Natural killer cell treated with Interleukin-12 subunit alpha and Interleukin-12 subunit beta and Interleukin-15 and Interleukin-18, amount 100 ng/mL, for 72 hours (primary cell): ENCODE measurements at places on chromosomes 3 and 15. TPM values are rescaled to one million over a fixed set of nuclear protein-coding genes. Genes with fewer than 3 reads are reported as not detected.

GRCh38 chr3:86790884-86791549, 199.9 kb downstream of the VGLL3 start:
- DNase-seq: no peak
- H3K36me3 ChIP-seq: no peaks in the 10 kb centered on the region
- no peaks in the 10 kb centered on the region for H3K4me1 ChIP-seq
- no peak overlapping the region for H3K27ac ChIP-seq
- H3K27me3 ChIP-seq: no peaks in the 10 kb centered on the region
- no peak overlapping the region for H3K4me3 ChIP-seq

DNA sequence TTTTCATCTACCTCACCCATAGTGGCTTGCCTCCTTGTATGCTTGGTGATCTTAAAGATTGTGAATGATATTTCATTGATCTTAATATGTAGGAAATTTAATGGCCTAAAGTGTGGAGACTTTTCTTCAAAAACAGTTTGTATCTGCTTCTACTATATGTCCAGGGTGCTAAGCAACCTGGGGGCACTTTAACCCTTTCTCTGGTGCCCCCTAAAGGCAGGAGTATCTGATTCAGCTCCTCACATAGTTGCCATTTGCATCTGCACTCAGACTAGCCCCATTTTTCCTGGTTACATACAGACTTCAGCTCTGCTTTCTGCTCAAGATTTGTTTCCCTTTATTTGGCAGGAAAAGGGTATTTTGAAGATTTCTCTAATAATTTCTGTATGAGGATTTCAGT, 5.2 kb upstream of the PFN2 start:
- H3K27ac ChIP-seq: no peak overlapping the region
- H3K27me3 ChIP-seq: peaks cover 53% of the 10 kb centered on the region
- H3K36me3 ChIP-seq: no peaks in the 10 kb centered on the region
- H3K4me1 ChIP-seq: peaks cover 6% of the 10 kb centered on the region
- no peak overlapping the region for H3K4me3 ChIP-seq
- DNase-seq: no peak

DNA sequence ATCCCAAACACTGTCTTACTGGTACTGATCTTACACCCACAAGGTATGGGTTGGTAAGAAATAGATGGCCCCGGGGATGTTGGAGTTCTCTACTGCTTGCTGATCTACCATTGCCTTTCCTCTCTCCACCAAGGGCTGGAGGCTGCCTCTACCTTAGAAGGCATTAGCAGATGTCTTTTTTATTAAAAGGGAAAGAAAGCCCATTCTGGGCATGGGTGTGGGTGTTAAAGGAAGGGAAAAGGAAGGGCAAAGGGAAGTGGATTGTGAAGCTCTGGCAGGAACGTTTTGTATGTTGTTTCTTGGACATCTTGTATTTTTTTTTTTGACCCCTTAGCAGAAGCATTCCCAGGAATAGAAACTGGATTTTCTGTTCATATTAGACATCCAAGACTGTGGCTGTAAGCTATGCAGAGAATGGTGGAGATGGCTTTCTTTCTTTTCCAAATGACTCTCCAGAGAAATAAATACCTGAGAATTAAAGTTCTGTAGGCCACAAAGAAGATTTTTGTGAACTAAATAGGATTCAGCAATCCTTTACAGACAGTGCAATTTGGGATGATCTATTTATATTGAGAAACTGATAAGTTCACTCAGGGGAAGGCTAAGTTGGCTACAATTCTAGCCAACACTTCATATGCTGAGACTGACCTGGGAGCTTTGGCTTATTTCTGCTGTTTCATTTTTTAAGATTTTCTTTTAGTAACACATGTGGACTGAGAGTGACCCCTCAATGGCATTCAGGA, 108.8 kb downstream of the TOP2B start:
- H3K36me3 ChIP-seq: no peaks in the 10 kb centered on the region
- H3K4me3 ChIP-seq: no peak overlapping the region
- H3K27me3 ChIP-seq: peaks cover 6% of the 10 kb centered on the region
- H3K4me1 ChIP-seq: no peaks in the 10 kb centered on the region
- DNase-seq: no peak

DNA sequence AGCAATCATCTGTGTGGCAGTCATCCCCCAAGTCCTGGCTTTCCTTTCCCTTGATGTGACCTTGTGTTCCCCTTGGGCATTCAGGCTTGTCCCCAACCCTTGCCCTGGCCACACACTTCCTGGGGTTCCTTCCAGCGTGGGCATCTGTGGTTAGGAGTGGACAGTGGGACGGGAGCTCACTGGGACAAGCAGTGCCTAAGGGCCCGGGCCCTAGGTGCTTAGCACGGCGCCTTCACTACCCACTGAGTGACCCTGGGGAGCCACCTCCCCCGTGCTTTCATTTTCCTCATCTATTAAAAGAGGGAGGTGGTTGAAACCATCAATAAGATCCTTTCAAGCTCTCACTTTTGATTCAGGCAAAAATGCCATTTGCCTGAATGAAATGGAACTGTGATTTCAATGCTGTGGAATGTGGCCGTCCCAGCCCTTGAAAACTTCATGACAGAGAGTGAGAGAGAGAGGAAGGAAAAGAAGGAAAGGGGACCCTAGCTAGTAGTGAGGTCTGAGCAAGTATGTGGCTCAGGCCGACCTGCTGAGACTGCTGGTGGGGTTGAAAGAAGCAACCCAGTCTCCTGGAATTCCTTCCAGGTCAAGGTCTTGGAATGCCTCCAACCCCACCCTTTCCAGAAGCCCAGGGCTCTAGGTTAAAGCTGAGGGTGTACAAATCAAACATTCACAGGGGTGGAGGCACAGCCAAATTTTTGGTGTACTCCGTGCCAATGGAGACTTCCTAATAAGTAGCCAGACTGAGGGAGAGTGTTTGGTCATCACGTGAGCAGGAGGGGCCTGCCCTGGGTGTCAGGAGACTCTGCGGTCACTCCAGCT, 302.9 kb downstream of the TLE3 start:
- peaks cover 3% of the 10 kb centered on the region for H3K4me1 ChIP-seq
- peaks cover 6% of the 10 kb centered on the region for H3K36me3 ChIP-seq
- no peak overlapping the region for H3K27ac ChIP-seq
- H3K27me3 ChIP-seq: peaks cover 27% of the 10 kb centered on the region
- no peak for DNase-seq

The SEMA3F gene
- 0.81 TPM for total RNA-seq

- H3K27me3 ChIP-seq: no peaks in the 10 kb centered on the region
- H3K4me3 ChIP-seq: no peak overlapping the region
- no peak for DNase-seq
- H3K27ac ChIP-seq: no peak overlapping the region
Measured at GRCh38 chr3:149291178-149291577, 42.3 kb downstream of the TM4SF18 start.

The EDC3 gene
- total RNA-seq: 73.0 TPM

The SNTN gene
- not detected for total RNA-seq

DNA sequence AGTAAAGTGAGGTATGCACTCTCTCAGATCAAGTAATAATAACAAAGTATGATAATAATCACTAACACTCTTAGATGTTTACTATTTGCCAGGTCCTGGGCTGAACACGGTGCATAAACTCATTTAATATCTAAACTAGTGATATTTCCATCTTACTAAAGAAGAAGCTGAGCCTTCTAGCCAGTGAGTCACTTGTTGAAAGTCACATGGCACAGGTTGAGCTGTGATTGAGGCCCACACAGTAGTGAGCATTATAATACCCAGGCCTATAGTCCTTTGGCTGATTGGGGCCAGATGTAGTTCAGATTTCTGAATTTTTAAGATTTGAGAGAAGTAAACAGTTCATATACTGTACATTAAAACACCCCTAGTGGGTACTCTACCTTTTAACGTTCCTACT, 93.2 kb upstream of the CCDC80 start:
- DNase-seq: no peak
- H3K27me3 ChIP-seq: no peaks in the 10 kb centered on the region
- H3K4me3 ChIP-seq: no peak overlapping the region
- no peaks in the 10 kb centered on the region for H3K36me3 ChIP-seq

- peak overlapping the region; percentile 98 for H3K27ac ChIP-seq
- no peak for DNase-seq
- H3K4me3 ChIP-seq: peak overlapping the region; percentile 89
- H3K36me3 ChIP-seq: peaks cover 4% of the 10 kb centered on the region
Measured at GRCh38 chr3:13014755-13015285, 58.4 kb downstream of the IQSEC1 start.

DNA sequence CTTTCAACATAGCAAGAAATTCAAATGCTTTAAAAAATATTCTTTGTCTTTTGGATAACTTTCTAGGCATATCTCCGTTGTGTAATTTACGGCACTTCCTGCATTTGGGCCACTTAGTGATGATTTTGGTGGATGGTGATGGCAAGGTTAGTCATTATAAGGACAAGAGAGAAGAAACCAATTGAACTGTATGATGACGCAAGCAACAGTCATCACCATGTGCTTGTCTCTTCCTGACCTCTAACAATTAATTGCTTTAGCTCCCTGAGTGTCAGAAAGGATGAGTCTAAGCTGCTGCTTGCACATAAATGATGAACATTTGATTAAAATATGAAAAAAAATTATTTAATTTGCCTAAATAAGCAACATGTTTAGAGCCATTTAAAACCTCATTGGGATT, 11.3 kb upstream of the P2RY12 start:
- no peak for DNase-seq
- no peaks in the 10 kb centered on the region for H3K36me3 ChIP-seq
- no peak overlapping the region for H3K4me3 ChIP-seq
- no peaks in the 10 kb centered on the region for H3K4me1 ChIP-seq
- no peak overlapping the region for H3K27ac ChIP-seq

The POC1A gene
- 14.9 TPM for total RNA-seq

DNA sequence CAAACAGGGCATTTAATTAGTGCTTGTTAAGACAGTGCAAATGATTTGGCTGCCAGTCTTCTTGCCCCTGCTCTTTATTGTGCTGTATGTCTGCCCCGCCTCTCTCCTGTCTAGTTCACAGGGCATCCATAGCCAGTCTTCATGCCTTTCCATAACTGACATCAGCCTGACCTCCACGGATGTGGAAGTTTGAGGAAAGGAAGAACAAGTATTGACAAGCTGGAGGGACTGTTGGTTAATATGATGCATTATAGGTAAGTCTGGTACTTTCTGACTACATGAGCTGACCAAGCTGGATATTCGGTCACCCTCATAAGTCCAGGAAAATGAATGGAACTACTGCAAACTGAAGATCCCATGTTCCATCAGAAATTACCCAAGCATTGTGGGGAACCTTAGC, 325.9 kb downstream of the TIGIT start:
- H3K4me3 ChIP-seq: no peak overlapping the region
- H3K36me3 ChIP-seq: no peaks in the 10 kb centered on the region
- no peaks in the 10 kb centered on the region for H3K27me3 ChIP-seq
- no peaks in the 10 kb centered on the region for H3K4me1 ChIP-seq

GRCh38 chr3:127887321-127887720, 27.7 kb upstream of the KBTBD12 start:
- peaks cover 12% of the 10 kb centered on the region for H3K36me3 ChIP-seq
- H3K4me1 ChIP-seq: peaks cover 7% of the 10 kb centered on the region
- no peak overlapping the region for H3K4me3 ChIP-seq
- no peak overlapping the region for H3K27ac ChIP-seq
- peaks cover 14% of the 10 kb centered on the region for H3K27me3 ChIP-seq

DNA sequence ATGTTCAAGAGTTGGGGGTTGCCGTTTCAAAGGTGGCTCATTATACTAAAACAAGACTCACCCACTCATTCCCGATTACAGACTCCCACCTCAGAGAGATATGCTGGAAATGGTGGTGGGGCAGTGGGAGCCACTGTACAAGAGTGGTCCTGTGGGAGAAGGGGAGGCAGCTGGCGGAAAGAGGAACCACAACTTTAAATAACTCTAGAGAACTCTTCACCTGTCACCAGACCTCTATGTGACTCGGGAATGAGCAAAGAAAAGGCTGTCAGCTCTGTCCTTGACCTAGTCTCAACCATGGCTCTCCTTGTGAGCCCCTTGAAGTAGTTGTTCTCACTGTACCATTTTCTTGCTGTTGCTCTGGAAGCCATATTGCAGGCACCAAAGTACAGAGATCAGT, 293.8 kb downstream of the CHST2 start:
- H3K36me3 ChIP-seq: peaks cover 4% of the 10 kb centered on the region
- H3K4me3 ChIP-seq: no peak overlapping the region
- DNase-seq: no peak
- peaks cover 16% of the 10 kb centered on the region for H3K4me1 ChIP-seq
- H3K27me3 ChIP-seq: no peaks in the 10 kb centered on the region
- no peak overlapping the region for H3K27ac ChIP-seq

DNA sequence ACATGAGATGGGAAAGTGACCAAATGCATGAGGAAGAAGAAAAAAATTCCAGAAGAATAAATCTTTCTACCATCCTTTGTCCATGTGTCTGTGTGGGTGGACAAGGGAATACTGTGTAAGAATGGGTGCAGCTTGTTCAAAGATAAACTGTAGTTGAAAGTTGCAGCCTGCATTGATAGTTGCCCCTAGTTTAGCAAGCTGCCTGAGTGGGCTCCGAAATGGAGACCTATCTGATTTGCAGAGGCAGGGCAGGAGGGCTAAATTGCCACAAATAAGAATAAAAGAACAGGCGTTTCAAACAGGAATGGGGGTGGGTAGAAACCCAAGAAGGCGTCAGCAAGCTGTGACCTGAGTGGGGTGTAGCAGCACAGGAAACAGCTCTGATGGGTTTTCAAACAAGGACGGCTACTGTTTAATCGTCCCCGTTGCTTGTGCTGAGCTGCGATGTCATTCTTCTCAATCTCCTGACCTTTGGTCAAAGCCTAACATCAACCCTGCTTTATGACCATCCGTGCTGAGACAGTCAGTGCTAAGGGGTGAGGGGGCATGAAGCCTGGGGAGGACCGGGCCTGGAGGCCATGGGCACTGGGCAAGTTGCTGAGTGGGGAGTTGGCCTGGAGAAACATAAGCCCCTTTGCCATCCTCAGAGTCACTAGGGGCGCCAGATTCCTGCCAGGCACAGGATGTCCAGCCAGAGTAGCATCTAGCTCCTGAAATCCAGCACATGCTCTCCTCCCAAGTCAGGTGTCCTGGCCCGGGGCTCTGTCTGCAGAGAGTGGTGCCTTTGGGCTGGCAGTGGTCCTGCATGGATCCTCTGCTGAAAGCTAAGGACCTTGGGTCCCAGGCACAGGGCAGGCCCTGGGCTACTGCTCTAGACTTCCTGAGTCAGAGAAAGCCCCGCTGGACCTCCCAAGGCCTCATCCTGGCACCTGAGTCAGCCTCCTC, 19.2 kb upstream of the C15orf39 start:
- H3K27ac ChIP-seq: peak overlapping the region; percentile 75
- H3K4me3 ChIP-seq: no peak overlapping the region
- peaks cover 9% of the 10 kb centered on the region for H3K4me1 ChIP-seq
- H3K27me3 ChIP-seq: no peaks in the 10 kb centered on the region

The DHX30 gene
- 101 TPM for total RNA-seq

- H3K4me1 ChIP-seq: peaks cover 10% of the 10 kb centered on the region
- H3K36me3 ChIP-seq: peaks cover 46% of the 10 kb centered on the region
- H3K27me3 ChIP-seq: no peaks in the 10 kb centered on the region
- H3K27ac ChIP-seq: no peak overlapping the region
- DNase-seq: no peak
- H3K4me3 ChIP-seq: no peak overlapping the region
Measured at GRCh38 chr15:77400258-77400657, 19.6 kb downstream of the PEAK1 start.

- peaks cover 17% of the 10 kb centered on the region for H3K4me1 ChIP-seq
- DNase-seq: peak; percentile 87
- H3K4me3 ChIP-seq: peak within 1 kb of the TSS; percentile 97
- H3K27ac ChIP-seq: peak within 1 kb of the TSS; percentile 92
Measured at GRCh38 chr15:43133430-43134156, at the start of gene TMEM62. Gene TMEM62, plus strand, starts transcription at chr15:43133586. Its CDS starts 217 bp downstream, at chr15:43133803.
